ENCODE measurements at places on chromosomes 13 and 19.

- no peak for DNase-seq
Observed at GRCh38 chr13:89695343-89696257, 1651.9 kb upstream of the MIR17HG start.

DNA sequence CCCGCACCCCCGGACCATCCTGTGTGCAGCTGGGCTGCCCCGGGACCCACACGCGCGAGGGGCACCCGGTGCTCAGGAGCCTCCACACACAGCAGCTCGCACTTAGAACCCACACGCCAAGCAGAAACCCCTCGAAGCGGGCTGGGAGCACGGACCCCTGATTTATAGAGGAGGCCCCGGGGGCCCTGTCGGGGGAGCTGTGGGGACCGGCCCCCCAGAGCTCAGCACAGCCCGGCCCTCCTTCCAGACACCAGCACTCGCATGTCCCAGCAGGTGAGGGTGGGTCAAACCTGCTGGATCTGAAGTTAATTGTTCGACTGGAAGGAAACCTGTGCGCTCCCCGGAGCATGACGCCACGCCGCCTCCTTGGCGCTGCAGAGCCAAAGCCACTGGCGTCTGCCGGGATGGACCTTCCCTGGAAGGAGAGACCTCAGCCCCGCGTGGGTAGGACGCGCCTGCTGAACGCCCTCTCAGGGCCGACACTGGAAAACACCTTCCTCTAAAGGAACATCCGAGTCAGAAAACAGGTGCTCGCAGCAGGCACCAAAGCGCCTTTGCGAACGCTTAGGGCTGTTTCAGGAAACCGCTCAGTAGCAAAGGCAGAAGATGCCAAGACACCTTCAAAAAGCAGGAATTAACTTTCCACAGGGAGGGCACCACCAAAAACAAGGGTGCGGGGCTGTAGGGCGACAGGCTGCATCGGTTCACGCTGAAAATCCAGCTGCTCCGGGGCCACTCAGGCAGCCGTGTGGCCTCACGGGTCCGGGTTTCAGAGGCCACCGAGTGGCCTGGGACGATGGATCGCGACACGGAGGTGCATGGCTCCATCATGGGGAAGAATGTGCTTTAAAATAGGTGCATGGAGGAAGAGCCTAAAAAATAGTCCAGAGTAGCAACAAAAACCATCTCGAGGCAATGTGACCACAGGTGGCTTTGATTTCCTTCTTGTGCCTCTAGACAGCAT lies 37.8 kb upstream of the GRTP1 start:
- no peak for DNase-seq

GRCh38 chr13:38417727-38418126 lies 68.1 kb downstream of the UFM1 start:
- DNase-seq, result no peak

- no peak for DNase-seq
Observed at GRCh38 chr13:41916173-41916954, 44.5 kb downstream of the VWA8 start.

GRCh38 chr19:7661744-7662538 lies 6.9 kb upstream of the RETN start:
- no peak for DNase-seq

DNA sequence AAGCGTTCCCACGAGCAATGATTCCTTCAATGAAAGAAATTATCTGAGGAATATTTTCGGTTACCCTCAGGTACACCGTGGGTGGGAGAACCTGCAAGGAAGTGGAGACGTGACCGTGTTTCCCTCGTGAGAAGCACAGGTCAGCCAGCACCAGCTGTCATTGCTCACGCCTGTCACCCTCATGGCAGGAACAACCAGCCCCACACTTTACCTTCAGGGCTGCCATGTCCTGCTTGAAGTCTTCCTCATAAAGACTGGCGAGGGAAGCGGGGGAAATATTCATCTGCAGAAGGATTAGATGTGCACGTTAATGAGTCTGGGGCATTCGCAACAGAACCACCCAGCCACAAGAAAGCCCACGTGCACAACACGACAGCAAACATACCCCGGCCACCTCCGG lies 18.2 kb downstream of the CARS2 start:
- DNase-seq, result no peak

GRCh38 chr13:31001647-31002046 lies 69.2 kb downstream of the TEX26 start:
- no peak for DNase-seq

- DNase-seq, result no peak
Observed at GRCh38 chr13:95535243-95535642, 17.3 kb upstream of the CLDN10 start.

DNA sequence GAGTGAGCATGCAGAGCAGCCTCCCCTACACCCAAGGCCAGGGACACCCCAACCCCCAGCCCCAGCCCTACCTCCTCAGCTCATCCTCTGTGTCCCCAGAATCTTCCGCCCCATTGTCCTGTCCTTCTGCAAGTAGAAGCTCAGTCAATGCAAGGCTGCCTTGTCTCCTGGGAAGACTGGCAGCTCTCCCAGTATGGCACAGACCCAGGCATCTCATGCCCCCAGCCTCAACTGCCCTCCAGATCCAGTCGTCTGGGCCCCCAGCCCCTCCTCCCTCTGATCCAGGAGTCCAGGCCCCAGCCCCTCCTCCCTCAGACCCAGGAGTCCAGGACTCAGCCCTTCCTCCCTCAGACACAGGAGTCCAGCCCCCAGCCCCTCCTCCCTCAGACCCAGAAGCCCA lies 13.0 kb downstream of the ZNF575 start:
- DNase-seq, result no peak

GRCh38 chr13:23557043-23557442 lies 13.2 kb upstream of the TNFRSF19 start:
- no peak for DNase-seq

DNA sequence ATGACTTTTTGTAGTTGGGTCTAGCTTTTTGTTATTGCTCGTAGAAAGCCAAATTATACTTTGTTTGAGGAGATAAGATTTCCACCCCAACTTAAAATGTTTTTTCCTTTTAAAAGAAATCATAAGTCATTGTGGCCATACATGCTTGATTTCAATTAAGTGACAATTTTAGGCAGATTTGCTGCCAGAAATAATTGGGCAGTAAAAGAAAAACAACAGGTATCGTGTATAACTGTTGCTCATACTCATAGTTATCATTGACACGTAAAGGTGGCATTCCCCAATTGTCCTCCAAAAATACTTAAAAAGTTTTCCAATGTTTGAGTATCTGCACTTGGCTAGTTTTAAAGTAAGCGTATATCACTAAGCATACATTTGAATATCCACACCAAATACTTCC lies 313.0 kb downstream of the TEX29 start:
- DNase-seq, result no peak

DNA sequence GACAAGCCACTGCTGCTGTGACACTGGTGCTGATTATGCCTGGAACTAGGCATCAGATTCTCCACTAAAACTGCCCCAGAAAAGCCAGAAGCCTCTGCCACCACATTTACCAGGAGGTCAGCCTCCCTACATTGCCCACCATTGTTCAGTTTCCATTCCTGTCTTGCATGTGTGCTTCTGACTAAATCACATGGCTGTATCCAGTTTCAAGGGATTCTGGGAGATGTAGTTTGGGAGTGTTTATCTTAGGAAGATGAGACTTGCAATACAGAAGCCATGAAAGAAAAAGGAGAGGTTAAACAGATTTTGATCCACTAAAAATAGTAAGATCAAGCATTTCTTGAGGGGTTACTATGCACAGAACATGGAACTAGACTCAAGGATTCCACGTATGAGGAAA lies 40.7 kb upstream of the SERPINE3 start:
- no peak for DNase-seq

DNA sequence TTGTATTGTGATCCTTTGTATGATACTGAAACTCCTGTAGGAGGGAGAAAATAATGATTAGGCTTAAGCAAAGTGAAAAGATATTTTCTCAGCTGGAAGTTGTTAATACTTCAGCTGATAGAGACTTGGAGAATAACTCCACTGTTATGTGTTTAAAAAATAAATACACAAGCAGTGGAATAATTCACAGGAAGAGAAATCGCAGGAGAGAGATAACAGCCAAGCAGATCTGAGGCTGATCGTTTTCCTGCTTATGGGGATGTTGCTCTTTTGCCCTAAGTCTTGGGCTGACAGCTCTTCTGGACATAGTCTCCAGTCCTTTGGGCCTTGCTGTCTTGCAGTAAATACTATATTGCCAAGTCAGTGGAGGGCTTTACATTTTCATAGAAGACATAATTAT lies 93.3 kb downstream of the OLFM4 start:
- DNase-seq, result no peak

- no peak for DNase-seq
Observed at GRCh38 chr13:23799945-23800344, 89.3 kb downstream of the MIPEP start.

GRCh38 chr13:28679628-28680027 lies 20.7 kb downstream of the POMP start:
- no peak for DNase-seq

DNA sequence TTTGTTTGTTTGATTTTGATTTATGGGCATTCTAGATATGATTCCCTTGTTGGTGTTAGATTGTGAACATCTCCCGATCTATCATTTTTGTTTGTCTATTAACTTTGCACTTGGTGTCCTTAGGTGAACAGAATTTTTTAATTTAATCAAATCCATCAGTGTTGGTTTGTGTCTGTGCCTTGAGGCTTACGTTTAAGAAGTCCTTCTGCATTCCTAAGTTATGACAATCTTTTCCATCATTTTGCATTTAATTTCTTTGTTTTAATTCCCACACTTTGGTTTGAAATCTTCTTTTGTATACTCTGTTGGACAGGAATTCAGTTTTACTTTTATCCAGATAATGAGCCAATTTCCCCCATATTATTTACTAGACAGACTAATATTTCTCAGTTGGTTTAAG lies 421.7 kb downstream of the HS6ST3 start:
- DNase-seq, result no peak

DNA sequence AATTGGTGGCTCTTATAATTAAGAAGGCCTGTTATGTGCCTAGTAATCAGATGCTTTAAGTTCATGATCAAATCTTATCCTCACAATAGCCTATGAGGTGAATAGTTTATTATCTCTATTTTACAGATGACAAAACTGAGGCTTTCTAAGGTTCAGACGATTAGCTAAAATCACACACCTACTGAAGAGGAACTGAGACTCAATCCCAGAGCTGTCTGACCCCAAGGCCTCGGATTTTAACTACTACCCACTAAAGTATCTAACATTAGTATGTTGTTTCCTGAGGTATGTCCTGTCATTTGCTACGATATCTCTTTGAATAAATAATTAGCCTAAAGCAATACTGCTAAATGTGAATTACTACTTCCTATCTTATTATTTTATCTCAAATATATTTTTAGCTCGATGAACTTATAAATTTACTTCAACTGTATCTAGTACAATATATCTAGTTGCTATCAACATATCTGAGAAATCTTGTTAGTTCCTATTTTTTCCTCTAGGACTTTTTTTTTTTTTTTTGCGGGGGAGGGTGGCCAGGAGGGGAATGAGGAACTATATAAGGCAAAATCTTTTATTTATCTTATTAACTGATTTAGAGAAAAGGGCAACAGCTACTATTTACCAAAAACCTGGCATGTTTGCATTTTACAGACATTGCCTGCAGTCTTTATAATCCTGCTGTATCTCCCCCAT lies 118.5 kb downstream of the ABCC4 start:
- no peak for DNase-seq

- no peak for DNase-seq
Observed at GRCh38 chr13:48646791-48647190, 6.9 kb upstream of the CYSLTR2 start.

DNA sequence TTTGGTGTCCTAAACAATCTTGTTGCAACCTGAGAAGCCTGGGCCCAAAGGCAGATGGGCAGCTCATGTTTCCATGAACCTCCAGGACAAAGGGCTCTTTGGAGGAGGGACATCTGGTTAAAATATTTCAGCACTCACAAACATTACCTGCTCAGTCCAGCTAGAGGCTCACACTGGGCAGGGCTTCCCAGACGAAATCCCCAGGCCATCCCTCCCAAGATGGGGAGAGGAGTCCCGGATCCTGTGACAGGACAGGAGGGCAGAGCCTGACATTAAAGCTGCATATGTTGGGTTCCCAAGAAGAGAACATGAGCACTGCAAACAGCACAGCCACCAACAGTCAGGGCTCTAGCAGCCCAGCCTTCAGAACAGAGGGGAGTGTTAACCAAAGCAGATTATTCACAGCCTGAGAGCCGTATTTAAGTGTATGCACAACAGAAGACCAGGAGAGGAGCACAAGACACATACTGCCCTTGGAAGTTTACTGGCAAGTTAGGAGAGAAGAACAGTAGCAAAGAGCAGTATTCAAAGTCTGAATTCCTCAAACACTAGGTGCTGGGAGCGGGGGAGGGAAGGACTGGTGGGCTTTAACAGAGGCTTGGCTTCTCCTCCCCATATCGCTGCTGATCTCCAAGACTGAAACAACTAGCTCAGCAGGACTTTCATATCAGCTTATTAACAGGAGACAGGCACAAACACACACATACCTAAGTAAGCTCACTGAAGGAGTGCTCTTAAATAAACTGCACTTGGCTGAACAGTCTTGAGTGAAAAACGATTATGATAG lies 12.3 kb downstream of the ATP7B start:
- DNase-seq, result no peak

DNA sequence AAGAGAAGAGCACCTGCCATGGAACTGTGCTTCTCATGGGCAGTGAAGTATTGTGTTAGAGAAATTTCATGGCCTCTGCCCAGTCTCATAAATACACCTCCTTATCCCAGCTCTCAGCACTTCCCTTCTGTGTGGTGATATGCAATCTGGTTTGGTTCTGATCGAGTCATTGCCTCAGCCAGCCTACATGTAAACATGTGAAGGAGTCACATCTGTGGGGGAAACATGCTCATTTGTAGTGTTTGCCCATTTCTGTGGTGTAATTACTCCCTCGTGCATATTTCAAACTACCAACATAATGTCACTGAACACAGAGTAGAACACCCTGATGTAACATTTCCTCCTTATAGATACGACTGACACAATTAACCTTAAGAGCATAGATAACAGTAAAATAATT lies 183.0 kb downstream of the DCT start:
- DNase-seq, result no peak

DNA sequence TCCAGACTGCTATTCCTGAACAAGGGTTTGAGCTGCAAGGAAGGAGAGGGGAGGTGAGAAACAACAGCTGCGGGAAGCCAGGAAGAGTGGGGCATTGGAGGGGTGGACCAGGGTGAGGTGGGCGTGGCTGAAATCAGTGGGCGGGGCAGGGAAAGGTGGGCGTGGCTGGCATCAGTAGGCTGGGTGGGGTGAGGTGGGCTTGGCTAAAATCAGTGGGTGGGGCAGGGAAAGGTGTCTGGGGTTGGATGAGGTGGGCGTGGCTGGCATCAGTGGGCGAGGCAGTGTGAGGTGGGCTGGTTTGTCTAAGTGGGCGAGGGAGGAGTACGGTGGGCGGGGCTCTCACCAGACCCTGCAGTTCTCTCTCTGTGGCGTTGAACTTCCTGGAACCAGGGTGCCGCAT lies 87.6 kb downstream of the MUC16 start:
- no peak for DNase-seq

GRCh38 chr19:30064348-30064699 lies 122.3 kb downstream of the URI1 start:
- no peak for DNase-seq

- DNase-seq, result no peak
Observed at GRCh38 chr13:44797685-44798084, 191.6 kb downstream of the NUFIP1 start.

GRCh38 chr13:37648609-37649008 lies 50.0 kb upstream of the POSTN start:
- no peak for DNase-seq

GRCh38 chr13:20193907-20194631 lies 1.3 kb upstream of the GJB2 start:
- no peak for DNase-seq

- no peak for DNase-seq
Observed at GRCh38 chr13:20451397-20451796, 74.3 kb downstream of the CRYL1 start.
